Left lung (tissue), 14 donors: ENCODE measurements at places on chromosomes 6 and 20. TPM values are rescaled to one million over a fixed set of nuclear protein-coding genes. Genes with fewer than 3 reads are reported as not detected.

Gene SMOC2
- polyA plus RNA-seq, result 9.5 TPM

DNA sequence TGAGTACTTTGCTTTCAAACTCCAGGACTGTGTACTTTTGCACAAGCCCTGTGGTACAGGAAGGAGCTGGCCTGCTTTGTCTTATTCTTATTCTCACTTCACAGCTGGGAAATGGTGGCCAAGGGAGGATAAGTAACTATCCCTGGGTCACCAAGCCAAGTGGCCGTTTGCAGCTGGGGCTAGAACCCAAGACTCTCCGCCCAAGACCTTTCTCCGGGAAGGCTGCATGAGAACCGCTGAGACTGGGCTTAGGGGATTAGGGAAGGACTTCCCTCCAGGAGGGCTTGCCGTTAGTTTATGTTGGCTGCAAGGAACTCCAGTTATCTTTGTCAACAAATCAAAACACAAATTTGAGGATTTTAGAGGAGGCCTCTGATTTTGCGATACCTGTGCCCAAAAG is 343.2 kb upstream of the RNF24 start:
- no peak for DNase-seq

- DNase-seq, result no peak
These were observed 658.4 kb downstream of the PHF3 start for GRCh38 chr6:64294034-64294433.

Gene GLP1R
- 0.78 TPM for polyA plus RNA-seq

DNA sequence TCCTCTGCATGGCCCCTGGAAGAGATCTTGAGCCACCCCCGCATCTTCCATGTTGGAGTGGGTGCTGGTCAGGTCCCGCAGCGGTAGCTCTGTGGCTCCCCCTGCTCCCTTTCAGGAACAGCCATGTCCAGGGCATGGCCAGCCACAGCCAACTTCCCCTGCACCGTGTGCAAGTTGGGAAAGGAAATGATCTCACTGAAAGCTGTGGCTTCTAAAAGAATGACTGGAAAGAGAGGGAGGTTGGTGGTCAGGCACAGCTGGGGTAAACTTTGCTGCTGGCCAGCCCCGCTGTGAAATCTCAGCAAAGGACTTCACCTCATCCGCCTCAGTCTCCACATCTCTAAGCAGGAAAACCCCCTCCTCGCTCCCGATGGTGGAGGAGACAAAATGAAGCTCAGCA is 153.6 kb upstream of the CST7 start:
- DNase-seq, result no peak

DNA sequence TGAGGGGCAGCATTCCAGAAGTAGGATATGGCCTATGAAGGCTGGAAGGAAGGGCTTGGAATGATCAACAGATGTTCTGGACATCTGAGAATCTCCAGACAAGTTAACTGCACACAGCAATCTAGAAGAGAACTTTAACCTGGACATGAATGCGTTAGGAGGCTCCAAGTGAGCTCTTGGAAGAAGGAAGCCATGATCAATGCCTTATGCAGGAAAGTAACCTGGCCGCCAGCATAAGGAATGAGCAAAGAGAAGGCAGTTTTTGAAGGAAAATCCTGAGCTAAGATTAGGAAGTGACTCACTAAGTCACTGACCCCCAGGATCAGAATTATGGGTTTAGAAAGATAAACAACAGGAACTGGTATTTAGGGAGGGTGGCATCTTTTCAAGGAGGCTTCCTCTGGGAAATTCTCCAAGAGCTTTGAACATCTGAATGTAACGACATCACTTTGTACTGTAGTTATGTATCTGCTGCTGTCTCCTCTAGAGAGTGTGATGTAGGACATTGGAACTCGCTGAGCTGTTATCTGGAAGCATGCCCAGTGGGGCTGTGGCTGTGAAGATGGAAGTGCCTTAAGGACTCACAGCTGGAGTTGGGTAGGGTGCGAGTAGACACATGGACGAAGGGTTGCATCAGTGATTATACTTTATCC is 236.8 kb downstream of the PACRG start:
- DNase-seq, result peak; percentile 86

GRCh38 chr6:1407499-1407990 is 18.2 kb downstream of the FOXF2 start:
- no peak for DNase-seq
